ENCODE measurements at places on chromosomes 6 and 20.

DNA sequence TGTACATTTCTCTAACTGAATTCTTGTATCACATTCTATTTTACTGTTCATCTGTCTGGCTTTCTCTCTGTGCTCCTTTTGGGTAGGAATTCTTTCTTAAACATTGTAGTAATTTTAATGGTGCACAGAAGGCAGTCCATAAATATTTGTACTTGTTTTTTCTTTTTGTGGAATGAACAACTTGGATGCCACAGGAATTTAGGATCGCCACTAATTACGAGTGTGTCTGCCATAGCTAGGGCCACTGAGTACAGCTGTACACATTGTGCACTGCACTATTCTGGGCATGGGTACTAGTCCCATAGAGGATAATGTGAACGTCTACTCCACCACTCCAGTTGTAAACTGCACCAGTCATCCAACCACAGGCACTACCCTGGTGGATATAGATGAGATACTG, 39.3 kb upstream of the TMEM200A start:
- no peak for DNase-seq

GRCh38 chr6:119350202-119350951, 816 bp upstream of the MAN1A1 start:
- DNase-seq, result no peak

- DNase-seq, result no peak
These were observed 213.1 kb upstream of the ZFP64 start for GRCh38 chr20:52404671-52405070.

GRCh38 chr6:41247288-41247865, 19.2 kb downstream of the TREML4 start:
- DNase-seq, result no peak

- DNase-seq, result no peak
These were observed 31.3 kb downstream of the MBOAT1 start for GRCh38 chr6:20180935-20181334.

- DNase-seq, result no peak
These were observed 1.7 kb downstream of the THBD start for GRCh38 chr20:23047738-23048214.

- no peak for DNase-seq
These were observed 841.4 kb upstream of the MAP3K7 start for GRCh38 chr6:91428296-91428695.

DNA sequence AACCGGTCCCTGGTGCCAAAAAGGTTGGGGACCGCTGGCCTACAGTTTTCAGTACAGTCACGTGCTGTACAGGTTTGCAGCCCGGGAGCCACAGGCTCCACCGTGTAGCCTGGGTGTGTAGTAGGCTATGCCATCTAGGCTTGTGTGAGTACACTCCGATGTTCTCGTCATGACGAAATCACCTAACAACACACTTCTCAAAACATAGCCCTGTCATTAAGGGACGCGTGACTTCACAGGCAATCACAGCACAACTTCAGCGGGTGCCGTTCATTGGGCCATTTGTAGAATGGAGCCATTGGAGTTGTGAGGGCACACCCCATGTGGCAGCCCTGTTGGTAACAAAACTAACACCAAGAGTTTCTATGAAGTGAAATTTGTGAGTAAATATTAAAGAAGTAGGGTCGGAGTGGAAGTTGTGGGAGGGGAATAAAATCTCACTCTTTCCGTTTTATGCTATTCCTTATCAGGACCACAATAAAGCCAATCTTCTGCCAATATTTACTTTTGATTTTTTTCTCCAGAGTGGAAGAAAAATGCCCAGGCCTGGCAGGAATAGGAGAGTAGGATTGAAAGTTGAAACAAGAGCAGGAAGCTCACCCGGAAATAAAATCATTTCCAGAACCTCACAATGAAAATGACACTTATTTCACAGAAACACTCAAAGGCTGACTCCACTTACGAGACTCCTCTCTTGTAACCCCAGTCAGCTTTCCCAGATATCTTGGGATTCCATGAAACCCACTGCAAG, 63.7 kb upstream of the PTPN1 start:
- DNase-seq, result no peak

DNA sequence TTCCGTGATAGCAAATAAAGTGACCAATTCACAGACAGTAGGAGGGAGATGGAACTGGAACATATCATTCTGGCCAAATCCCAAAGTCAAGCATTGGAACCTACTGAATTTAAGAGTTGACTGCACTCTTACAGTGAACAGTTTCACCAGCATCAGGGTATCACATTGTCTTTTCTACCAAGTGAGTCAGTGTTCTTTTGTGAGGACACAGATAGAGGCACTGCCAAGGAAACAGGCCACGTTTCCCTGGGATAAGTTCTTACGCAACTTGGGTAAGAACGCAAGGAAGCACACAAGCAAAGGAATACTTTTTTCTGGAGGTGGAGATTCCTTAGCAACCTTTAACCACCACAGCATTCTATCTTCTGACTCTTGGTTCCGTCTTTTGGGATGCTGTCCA, 28.6 kb upstream of the ENPP5 start:
- DNase-seq, result no peak

- DNase-seq, result no peak
These were observed 25.8 kb upstream of the TNFRSF21 start for GRCh38 chr6:47335466-47335865.

DNA sequence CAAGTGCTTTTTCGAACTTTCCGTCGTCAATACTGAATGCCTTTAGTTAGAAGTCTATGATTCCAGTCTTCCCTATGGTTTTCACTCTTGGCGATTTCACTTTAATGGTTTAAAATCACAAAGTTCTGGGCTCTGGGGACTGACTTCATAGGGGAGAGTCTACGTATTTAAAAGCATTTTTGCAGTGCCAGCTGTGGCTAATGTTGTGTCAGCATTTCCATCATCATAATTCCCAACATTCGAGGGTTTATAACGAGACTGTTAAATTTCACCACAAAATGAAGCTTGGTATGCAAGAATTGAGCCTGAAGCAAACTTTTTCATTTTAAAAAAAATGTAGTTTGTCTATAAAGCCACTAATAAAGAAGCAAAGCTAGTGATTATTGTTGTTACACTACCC, 242.7 kb downstream of the SOX4 start:
- DNase-seq, result no peak

- DNase-seq, result no peak
These were observed 183.6 kb upstream of the PRDM1 start for GRCh38 chr6:105902401-105903031.
